ENCODE measurements at places on chromosomes 5 and 9.

GRCh38 chr5:32259033-32259432, 53.7 kb downstream of the MTMR12 start:
- DNase-seq, result peak; percentile 32

- no peak for DNase-seq
These were observed 40.5 kb upstream of the IFNK start for GRCh38 chr9:27483576-27483975.

- peak; percentile 55 for DNase-seq
These were observed 25.6 kb downstream of the CEP78 start for GRCh38 chr9:78261403-78262001.

DNA sequence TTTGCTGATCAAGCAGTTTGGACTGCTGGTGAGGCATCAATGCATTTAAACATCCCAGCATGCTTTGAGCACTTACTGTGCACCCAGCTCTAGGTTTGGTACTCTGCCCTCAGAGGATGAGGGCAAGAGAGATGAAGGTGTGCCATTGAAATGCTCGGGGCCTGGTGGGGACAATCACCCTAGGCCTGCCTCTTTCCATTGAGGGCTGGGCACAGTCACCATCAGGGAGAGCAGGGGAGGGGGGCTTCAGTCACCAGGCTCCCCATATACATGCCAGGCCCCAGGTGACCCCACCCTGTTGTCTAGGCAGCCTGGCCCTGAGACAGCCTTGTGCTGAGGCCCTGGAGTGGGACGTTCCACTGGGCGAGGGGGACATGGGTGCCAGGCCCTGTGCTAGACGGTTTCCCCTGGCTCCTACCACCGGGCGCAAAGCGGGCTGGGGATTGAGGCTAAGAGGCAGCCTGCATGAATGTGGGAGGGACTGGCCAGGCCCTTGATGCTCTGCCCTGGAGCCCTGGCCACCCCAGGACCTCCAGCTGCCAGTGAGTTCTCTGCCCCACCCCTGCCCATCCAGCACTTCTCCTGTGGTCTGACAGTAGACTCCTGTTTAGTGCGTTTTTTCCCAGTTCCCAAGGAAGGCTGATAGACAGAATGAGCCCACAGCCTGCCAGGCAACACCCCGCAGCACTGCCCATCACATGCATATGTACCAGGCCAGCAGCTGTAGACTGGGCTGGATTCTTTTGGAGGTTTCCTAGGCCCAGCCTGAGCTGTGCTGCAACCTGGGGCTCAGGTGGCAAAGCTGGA, 18.9 kb downstream of the TCF7 start:
- DNase-seq, result no peak

GRCh38 chr9:128575916-128576315, 23.5 kb downstream of the SPTAN1 start:
- DNase-seq, result no peak

- DNase-seq, result no peak
These were observed 55.3 kb downstream of the TGFBR1 start for GRCh38 chr9:99160173-99160572.

DNA sequence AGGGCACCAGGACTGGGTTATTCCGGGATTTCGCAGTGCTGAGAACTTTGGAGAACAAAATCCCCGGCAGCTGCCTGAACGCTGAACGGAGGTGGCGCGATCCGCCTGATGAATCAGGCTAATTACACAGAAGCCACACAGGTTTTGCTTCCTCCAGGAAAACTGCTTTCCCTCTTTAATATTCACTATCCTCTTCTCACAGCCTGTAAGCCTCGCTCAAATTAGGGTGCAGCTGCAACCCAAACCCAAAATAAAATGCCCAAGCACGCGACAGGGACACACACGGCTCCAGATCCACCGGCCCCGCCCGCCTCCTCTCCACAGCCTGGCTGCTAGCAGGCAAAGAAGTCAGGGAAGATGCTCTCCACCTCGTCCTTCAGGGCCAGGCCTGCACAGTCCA, 6.0 kb downstream of the SOHLH1 start:
- DNase-seq, result no peak
